ENCODE measurements at places on chromosomes 6 and 20.
A peak's percentile ranks its signal among the peaks of the same experiment; 100 is the strongest.

DNA sequence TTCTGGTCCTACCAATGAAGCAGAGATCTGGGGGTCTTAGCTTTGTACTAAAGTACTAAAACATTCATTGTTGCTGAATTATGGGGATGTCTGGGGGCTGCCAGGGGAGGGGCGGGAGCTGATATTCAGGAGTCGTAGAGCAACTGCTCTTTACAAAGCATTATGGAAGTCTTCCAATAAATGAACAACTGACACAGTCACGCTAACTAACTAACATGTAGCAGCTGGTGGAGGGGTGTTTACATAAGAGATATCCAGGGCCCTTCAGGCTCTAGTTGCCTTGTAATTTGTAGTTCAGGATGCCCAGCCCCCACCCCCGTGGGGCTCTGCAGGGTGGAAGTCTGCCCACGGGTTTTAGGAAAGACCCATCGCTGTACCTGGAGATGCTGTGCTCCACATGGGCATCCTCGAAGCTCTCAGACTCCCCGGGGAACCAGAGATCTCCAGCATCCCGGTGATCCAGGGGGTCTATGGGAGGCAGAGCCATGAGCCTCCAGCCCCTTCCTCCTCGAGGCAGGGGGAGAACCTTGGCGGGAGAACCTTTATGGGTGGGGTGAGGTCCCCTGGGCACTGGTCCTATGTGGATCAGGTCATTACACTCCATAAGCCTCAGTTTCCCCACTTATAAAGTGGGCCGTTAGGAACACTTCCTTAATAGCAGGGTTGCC is 3.4 kb downstream of the TREM2 start:
- peak; percentile 87 for DNase-seq

GRCh38 chr20:19958219-19958618 is 58.9 kb upstream of the NAA20 start:
- DNase-seq, result no peak

- no peak for DNase-seq
Observed at GRCh38 chr6:11878735-11879134, 100.1 kb upstream of the ADTRP start.

DNA sequence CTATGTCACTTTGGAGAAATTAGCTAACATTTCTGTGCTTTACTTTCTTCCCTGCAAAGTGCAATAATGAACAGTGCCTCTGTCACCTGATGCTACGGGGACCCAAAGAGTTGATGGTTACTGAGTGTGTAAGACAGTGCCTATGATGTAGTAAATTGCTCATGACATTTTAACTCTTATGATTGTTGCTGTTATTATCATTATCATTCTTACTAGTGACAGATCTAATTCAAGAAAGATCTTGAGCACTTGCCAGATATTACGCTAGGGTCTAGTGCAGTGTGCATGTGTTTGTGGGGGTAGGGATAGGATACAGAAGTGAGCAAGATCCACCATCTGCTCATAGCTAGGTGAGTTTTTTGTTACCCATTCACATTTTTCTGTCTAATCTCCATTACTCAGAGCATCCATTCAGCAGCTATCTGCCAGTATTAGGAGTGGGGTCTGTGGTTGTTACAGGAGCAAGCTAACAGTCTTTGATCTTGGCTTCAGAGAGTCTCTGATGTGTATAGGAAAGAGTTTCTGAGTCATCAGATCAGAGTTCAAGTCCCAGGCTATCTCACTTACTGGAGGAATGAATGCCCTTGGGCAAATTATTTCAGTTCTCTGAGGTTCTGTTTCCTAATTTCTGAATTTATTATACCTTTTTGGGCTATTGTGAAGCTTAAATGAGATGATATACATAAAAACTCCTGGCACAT is 33.1 kb upstream of the DAAM2 start:
- no peak for DNase-seq

DNA sequence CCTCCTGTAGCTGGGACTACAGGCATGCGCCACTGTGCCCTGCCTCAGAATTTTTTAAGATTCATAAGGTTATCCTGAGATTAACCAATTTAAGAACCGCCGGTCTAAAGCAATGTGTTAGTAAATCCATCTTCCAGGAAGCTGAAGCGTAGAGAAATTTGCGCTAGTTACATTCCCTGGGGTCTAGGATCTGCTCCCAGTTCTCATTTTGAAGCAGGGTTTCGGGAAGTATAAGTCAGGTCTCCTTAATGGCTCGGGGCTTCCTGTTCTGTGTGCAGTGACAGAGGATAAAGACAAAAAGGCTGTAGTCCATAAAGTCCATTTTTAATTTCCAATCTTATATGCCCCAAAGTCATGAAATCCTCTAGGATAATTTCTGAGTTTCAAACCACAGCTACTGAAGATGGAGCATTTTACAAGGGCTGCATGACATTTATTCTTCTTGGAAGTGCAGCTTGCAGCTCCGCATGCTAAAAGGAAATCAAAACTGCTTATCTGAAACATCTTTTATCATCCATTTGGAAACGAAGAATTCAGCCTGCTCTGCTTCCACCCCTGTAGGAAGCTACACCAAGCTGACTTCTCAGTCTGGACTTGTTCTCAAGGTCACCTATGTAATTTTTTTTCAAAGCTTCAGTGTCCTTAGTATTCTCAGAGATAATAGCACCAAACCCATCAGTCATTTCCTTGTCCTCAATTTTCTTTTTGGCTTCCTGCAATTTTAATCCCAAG is 326.1 kb downstream of the PRL start:
- DNase-seq, result no peak

DNA sequence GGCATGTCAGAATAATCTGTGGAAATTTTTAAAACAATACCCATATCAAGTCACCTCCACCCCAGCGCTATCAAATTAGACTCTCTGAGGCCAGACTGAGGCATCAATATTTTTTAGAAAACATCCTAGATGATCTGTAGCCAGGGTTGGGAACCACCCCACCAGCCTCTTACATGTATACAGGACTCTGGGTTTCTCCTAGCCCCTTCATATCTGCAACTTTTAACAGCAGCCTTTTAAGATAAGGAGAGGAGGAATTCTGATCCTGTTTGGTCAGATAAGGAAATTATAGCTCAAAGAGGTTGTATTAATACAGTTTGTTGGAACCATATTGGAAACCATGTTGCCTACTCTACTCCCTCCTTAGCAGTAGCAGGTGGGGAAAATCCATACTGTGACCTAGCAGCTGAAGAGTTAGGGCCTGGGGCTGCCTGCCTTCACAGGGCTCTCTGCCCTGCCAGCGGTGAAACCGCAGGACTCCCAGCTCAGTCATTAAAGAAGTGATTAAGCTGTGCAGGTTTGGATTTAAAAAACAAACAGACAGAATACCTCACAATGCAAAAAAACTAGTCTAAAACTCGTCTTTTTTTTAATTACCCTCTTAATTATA is 30.0 kb downstream of the BRPF3 start:
- DNase-seq, result no peak

- no peak for DNase-seq
Observed at GRCh38 chr6:15296735-15297134, 50.9 kb downstream of the JARID2 start.

GRCh38 chr6:151167034-151167433 is 72.7 kb upstream of the AKAP12 start:
- no peak for DNase-seq

GRCh38 chr6:133952815-133953633 is at the start of gene TBPL1:
Gene TBPL1 (plus strand): TSS chr6:133953224. CDS start chr6:133980126, 26,902 bp downstream.
- peak; percentile 93 for DNase-seq

- no peak for DNase-seq
Observed at GRCh38 chr6:53302678-53303360, 45.9 kb downstream of the ELOVL5 start.

GRCh38 chr6:145502416-145502815 is 232.9 kb downstream of the EPM2A start:
- DNase-seq, result no peak

- no peak for DNase-seq
Observed at GRCh38 chr6:109396046-109396718, 13.9 kb upstream of the CD164 start.

DNA sequence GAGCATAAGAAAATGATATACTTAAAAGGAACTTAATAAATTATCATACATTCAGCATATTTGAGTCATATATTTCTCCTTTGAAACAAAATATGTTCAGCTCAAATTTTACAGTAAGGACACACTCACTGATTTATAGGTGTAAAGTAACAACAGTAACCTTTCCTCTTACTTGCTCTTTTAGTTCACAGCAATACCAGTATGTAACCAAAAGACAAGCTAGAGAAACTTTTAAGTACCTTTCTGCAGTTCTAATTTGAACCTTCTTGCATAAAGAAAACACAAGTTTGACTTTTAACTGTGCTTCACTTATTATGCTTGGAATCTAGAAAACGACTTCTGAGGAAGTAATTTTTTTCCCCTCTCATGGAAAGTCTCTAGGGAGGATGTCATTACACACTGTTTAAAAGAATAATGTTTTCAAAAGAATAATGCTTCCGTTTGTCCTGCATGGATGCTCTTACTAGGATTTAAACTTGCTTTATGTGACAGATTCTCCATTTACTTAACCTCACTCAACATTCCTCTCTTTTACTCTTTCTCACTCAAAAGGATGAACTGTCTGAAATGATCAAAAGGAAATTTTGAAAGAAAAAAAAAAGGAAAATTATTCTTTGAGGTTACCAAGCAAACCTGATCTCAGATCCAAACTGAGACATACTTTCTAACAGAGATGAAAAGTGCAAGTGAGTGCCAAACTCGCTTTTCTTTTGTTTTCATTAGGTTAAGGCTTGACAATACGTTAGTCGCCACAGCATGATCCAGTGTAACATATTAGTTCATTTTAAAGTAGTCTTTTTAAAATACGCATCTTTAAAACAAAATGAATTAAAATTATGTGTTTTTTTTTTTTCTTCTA is 22.4 kb upstream of the CALHM6 start:
- DNase-seq, result no peak

GRCh38 chr6:28634761-28635546 is 109.3 kb downstream of the GPX5 start:
- DNase-seq, result peak; percentile 40

- DNase-seq, result peak; percentile 30
Observed at GRCh38 chr20:35561268-35561667, 19.4 kb downstream of the ERGIC3 start.

DNA sequence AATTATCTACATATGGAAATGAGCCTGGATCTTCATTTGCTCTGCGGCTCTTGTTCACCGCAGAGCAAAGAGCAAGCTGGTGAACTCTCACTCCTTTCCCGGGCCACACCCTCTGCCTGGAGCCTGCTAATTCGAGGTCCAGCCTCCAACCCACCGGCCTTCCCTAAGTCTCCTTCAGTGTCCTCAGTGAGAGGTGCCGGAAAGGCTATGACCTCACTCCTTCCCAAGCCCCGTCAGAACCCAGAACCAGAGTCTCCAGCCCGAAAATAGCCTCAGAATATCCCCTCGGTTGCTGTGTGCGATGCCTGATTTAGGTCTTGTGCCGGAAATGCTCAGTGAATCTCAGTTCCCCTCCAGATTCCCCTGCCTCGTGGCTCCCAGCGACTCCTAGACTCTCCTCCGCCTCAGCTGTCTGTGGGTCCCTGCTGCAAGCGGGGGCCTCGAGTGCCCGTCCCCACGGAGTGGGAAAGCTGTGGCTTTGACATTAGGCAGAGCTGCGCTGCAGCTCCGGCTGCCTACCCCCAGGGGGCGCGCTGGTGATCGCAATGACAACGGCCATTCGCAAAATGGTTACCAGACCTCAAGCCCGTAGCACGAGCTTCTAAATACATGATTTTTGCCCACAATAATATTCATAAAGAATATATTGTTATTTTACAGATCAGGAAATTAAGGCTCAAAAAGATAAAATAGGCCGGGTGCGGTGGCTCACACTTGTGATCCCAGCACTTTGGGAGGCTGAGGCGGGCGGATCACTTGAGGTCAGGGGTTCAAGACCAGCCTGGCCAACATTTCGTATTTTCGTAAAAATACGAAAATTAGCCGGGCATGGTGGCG is 4.1 kb upstream of the BNIP5 start:
- peak; percentile 30 for DNase-seq

DNA sequence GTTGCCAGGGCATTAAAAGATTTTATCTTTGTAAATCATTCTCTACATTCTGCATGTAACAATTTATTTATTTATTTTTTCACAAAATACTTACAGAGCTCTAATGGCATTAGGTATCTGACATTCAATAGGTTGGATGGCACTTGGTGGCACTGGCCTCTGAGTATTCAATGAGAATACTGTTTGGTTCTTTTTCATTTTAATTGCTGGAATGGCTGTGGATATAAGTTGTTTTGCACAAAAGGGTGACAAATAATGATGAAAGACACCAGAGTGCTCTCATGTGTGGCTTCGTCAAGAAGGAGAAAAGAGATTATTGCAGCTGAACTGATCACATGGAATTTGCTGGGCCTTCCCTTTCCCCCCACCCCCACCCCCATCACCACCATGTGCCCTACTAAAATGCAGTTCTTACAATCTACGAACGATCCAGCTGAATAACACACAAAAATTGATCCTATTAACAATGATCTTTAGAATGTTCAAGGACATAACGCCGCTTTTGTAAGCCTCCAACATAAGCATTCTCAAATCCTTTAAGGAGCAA is 195.2 kb upstream of the POU3F2 start:
- DNase-seq, result no peak

DNA sequence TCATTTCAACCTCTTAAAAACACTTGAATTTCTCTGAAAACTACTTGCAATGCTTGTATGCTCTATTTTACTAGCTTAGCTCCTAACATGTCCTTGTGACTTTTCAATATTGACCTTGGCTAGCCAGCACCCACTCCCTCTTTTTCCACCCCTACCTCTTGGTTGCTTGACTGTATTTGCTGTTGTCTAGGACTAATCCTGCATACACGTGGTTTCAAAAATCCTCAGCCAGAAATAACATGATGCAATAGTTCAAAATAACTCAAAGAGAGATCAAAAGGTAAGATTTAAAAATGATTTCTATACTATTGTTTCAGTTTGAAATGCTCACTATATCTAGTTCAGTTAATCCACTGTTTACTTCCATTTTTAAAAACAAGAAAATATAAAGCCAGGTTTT is 102.3 kb upstream of the TBX18 start:
- no peak for DNase-seq

GRCh38 chr6:146546443-146547043 is 2.9 kb downstream of the RAB32 start:
- no peak for DNase-seq

- no peak for DNase-seq
Observed at GRCh38 chr20:4062721-4063606, 47.6 kb upstream of the RNF24 start.

DNA sequence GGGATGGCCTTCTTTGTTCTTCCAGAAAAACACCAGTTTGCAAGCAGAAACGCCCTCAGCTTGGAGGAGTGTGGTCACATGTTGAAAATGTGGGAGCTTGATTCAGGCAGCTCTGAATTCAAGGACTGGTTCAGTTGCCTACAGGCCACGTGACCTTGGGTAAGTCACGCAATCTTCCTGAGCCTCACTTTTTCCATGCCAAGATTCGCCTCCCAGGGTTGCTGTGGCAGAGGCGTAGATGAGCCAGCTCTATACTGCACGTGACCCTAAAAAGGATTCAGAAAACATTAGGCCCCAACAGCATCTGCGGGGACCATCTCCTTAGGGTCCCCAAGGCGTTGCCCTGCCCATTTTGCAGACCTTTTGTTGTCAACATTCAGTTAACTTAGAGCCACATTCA is 112.0 kb upstream of the SNX9 start:
- DNase-seq, result no peak

DNA sequence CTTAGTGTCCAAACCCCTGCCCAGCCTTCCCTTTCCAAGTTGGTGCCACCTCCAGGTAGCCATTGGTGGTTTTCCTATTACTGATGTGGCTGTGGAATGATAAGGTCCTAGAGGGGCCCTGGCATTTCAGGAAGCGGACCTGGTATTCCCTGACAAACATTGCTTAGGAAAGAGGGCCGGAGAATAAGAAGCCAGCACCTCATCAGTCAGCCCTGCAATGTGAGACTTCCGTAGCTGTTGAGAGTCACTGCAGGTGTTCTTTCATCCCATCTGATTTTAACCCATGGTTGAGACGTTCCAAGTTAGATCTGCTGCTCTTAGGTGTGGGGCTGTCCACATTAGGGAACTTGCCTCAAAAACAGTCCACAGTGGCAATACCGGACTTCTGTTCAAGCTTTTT is 14.8 kb upstream of the NPEPL1 start:
- DNase-seq, result no peak

Data from NCI-H1092 treated with DMSO at 0.1 percent for 48 hours (cell line).